ENCODE measurements at places on chromosomes 11 and 22.

GRCh38 chr11:95003716-95004115 is 21.3 kb upstream of the KDM4E start:
- DNase-seq, result no peak

DNA sequence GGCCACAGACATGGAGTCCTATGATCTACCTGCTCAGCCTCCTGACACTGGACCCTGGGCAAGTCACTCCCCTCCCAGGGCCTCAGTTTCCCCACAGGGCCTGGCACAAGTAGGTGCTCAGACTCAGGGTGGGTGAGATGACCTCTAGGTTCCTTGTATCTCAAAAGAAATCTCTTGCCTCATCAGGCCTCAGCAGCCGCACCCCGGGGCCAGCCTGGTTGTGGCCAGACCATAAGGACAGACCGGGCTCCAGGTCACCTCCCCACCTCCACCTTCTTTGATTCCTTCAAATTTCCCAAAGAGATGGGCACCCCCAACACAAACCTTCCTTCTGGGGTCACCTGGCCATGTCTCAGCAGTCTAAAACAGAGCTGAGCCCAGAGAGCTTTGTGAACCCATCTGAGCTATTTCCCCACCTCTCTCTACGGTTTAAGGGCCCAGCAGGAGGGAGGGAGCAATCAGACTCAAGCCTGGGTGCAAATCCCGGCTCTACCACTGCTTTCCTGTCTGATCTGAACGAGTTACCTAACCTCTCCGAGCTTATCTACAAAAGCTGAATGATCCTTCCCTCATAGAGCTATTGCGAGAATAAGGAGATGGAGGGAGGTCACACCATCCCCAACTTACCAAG is 2.5 kb upstream of the APOL4 start:
- DNase-seq, result no peak

DNA sequence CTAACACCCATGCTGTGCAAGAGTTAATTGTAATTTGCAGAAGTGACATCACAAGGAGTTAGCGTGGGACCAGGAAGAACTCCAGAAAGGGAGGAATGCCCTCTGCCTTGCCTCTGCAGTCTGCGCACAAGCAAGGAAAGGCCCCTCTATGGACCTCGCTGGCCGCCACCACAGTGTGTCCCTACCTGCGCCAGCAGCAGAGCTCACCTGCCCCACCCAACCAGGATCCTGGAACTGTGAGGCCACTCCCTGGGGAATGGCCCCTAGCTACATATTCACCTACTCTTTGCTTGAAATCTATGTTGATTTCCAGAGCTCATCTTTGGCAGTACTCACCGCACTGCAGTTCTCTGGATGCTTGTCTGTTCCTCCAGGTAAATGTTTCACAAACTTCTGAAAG is 72.0 kb upstream of the MTNR1B start:
- DNase-seq, result no peak

DNA sequence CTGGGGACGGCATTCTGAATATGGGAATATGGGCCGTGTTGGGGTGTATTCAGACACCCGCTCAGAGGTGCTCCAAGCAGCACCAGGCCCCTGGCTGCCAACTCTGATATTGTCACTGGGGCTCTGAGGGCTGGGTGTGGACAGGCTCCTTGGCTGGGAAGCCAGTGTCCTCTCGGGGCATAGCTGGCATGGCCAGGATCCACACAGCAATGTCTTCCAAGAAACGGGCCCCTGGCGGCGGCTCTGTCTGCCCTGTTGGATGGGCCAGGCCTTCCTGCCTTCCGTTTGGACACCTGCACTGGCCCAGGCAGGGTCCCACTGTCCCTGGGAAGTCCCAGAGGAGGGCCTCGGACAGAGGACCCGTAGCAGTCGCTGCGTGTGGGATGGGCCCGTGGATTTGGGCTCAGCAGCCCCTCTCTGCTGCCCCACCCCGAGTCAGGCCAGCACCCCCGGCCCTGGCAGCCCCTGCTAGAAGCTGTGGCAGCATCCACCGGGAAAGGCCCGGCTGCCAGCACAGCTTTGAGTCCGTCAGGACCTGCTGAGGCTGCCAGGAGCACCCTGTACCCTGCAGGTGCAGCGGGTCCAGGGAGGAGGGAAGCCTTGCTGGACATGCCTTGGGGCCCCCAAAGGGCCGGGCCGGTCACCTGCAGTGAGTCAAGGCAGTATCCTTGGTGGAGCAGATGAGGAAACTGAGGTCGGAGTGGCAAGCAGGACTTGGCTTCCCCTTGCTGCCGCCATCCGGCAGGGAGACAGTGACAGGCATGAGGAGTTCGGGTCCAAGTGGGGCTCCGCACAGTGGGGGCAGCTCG is 4.1 kb downstream of the PANX2 start:
- DNase-seq, result no peak

- DNase-seq, result no peak
Measured at GRCh38 chr11:11789735-11790369, 51.9 kb upstream of the USP47 start.

- DNase-seq, result no peak
Measured at GRCh38 chr11:67387518-67387917, 4.3 kb upstream of the RAD9A start.

- DNase-seq, result no peak
Measured at GRCh38 chr22:47739291-47740015, 977.0 kb downstream of the TBC1D22A start.

- no peak for DNase-seq
Measured at GRCh38 chr11:132242632-132243031, 872.2 kb downstream of the NTM start.

GRCh38 chr11:91850533-91851275 is 373.9 kb upstream of the FAT3 start:
- DNase-seq, result no peak

DNA sequence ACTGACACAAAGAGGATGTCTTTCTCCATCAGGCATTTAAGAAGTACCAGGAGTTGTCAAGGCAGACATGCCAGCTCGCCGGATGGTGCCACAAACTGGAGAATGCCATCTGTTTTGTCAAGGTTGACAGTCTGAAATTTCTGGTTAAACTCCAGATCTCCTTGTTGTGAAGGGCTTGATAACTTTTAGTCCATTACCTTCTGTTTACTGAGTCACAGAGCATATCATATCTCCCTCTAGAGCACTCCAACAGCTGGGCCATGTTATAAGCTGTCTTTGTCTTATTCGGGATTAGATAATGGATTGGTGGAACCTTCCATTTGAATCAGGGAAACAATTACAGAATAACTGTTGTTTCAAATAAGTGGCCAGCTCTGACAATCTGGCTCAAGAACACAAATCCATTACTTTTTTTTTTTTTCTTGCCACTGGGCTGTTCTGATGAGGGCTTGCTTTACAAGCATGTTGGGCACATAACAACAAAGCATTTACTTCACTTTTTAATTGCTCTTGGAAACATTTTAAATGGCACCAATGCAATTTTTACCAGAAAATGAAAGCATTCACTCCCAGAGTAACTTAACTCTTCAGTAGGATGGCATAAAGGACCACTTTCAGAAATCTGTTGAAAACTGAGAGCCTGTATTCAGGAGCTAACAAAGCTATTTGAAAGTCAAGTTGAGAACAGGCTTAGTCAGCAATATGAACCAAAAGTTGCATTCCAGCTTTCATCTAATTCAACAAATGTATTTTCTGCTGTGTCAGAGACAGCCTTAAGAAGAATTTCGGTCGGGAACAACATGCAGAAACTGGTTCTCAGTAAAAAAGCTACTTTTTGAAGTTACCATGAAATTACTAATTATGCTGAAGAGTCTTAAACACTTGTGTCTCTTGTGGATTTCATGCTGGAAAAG is 227.6 kb upstream of the PITPNB start:
- no peak for DNase-seq

DNA sequence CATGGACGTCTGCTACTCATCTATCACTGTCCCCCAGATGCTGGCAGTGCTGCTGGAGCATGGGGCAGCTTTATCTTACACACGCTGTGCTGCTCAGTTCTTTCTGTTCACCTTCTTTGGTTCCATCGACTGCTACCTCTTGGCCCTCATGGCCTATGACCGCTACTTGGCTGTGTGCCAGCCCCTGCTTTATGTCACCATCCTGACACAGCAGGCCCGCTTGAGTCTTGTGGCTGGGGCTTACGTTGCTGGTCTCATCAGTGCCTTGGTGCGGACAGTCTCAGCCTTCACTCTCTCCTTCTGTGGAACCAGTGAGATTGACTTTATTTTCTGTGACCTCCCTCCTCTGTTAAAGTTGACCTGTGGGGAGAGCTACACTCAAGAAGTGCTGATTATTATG is 9.2 kb upstream of the OR9Q2 start:
- DNase-seq, result no peak

DNA sequence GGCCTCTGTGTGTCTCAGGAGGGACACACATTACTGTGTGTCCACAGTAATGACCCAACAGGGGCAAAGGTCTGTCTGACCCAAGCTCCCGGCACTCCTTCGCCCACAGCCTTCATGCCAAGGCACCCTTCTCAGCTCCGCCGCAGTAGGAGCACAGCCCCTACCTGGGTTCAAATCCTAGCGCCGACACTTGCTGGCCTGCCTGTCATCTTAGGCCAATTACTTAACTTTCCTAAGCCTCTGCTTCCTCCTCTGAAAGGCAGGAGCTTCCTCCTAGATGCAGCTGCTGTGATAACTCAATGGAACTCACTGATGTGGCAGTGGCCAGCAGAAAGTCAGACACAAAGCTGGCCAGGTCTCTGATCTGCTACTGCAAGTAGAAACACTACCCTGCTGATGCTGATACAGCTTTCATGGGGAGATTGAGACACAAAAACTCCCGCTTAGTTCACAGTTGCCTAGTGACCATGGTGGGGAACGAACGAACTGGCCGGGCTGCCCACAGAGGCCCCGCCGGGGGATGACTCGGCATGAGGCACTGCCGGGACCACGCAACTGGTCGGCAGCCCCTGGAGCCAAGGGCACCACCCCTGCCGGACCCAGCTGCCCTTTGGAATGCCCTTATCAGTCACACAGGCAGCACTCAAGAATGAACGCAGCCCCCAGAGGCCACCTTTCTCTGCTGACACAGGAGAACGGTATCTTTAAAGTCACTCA is 8.1 kb downstream of the EHD1 start:
- DNase-seq, result no peak

- DNase-seq, result no peak
Measured at GRCh38 chr11:76008474-76008873, 193.5 kb downstream of the UVRAG start.

DNA sequence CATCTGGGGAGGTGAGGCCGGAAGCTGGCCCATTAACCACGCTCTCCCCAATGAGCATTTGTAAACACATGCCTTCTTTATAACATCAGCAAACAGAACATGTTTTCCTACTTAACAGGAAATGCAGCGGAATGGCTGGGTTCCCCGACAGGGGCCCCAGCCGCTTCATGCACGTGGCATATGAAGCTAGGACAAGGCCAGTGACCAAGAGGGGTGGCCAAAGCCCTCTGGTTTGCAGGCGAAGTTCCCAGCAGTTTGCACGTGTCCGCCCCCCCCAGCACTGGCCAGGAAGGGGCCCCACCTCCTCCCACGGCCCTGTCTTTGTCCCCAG is 38.7 kb upstream of the LINC01488 start:
- peak; percentile 51 for DNase-seq

GRCh38 chr11:1514336-1515061 is 27.9 kb upstream of the MOB2 start:
- DNase-seq, result no peak

DNA sequence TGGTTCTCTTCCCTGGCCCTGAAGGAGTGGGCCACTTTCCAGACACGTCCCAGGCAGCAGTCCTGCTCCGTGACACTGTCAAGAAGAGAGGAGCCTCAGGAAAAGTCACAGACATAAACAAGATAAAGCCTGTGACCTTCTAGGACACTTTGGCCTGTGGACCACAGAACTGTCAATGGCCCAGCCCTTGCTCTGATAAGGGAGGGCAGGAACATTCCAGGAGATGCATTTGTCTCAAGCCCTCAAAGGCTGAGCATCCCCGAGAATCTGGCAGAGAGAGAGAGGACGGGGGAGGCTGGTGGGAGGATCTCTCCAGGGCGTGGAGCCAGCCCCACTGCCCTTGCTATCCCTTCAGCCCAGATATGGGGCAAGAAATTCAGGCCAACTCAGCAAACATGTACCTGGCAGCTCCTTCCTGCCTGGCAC is 476.4 kb downstream of the INSC start:
- DNase-seq, result no peak

- DNase-seq, result peak; percentile 66
Measured at GRCh38 chr22:26364066-26365015, 64.7 kb upstream of the ASPHD2 start.

DNA sequence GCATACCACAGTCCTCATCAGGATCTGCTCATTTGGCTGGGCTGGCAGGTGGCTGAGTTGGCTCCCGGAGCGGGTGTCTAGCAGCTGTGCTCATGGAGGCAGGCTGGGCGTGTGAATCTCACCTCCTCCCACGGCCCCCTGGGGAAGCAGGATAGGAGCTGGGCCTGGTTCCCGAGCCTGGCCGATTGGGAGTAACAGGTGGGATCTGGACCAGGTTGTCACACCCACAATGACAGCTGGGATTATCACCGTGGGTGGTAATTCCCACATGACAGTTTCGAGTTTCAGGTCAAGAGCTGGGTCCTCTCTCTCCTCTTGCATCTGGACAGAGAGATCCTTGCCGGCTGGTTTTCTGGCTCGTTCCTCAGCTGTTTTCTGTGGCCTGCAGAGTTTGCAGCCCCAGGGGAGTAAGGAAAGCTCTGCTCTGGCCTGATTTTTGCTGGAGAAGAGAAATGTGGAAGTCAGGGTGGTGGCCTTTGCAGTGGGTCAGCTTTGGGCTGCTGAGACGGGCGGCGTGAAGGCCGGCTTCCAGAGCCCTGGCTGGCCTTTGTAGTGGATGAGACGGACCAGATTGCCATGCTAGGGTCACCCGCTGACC is 57.0 kb downstream of the BCR start:
- DNase-seq, result no peak

DNA sequence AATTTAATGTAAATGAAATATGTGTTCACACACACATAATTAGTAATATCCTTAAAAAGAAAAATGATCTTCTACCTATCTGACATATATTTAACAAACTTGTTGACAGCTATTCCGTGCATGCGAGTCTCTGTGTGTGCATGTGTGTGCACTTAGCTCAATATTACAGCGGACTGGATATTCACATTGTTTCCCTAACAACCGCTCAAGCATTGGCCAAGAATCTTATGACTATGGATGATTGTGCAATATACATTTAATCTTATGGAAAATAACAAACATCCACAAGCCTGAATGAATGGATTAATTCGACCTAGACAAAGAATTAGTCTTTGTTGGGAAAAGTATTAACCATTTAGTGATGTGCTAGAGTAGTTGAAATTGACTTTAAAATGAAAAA is 1078.6 kb downstream of the LRRC4C start:
- DNase-seq, result no peak

DNA sequence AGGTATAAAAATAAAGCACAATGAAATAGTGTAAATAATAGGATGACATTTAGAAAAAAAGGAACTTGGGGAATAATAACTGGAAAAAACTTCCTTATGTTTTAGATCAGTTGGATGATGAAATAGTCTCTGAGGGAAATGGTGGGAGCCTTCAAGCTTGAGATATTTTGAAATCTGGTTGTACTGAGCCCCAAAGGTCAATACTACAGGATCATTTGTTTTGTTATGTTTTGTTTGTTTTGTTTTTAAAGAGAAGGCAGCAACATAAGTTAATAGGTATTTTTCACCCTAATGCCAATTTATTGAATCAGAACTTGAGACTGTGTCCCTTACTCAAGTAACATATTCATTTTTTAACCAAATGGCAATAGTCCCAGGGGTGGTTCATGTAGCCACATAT is 393.1 kb downstream of the ETS1 start:
- no peak for DNase-seq

Data from HFF-Myc (cell line).